ENCODE measurements at places on chromosomes 13 and 19.

DNA sequence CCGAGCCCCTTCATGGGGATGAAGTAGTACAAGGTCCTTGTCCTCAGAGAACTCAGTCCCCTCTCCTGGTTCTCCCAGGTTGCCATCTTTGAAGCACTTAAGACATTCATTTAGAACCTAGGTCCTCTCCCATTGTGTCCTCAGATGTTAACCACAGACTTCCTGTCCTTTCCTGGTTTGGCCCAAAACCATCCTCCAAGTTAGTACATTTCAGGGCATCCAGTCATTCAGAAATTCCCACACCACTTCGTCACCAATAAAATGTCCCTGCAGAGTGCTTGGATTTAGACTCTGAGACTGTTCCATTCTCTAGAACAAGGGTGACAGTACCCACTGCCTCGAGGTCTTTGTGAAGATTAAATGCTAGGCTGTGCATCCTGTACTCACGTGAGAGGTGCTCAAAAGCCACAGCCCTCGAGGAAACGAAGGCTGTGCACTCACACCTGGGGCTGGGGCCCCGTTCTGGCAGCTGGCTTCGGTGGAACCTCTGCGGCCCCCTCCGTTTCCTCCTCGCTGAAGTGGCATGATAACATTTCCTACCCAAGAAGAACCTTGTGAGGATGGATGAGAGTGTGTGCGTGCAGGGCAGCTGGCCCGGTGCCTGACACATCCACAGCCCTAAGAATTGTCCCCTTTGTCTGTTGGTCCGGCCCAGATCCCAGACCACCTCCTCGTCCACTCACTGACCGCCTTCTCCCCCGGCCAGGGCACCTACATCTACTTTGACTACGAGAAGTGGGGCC is 4.7 kb downstream of the LENG1 start:
- DNase-seq = no peak

- no peak for DNase-seq
Observed at GRCh38 chr13:30446126-30446500, 19.6 kb downstream of the HMGB1 start.

DNA sequence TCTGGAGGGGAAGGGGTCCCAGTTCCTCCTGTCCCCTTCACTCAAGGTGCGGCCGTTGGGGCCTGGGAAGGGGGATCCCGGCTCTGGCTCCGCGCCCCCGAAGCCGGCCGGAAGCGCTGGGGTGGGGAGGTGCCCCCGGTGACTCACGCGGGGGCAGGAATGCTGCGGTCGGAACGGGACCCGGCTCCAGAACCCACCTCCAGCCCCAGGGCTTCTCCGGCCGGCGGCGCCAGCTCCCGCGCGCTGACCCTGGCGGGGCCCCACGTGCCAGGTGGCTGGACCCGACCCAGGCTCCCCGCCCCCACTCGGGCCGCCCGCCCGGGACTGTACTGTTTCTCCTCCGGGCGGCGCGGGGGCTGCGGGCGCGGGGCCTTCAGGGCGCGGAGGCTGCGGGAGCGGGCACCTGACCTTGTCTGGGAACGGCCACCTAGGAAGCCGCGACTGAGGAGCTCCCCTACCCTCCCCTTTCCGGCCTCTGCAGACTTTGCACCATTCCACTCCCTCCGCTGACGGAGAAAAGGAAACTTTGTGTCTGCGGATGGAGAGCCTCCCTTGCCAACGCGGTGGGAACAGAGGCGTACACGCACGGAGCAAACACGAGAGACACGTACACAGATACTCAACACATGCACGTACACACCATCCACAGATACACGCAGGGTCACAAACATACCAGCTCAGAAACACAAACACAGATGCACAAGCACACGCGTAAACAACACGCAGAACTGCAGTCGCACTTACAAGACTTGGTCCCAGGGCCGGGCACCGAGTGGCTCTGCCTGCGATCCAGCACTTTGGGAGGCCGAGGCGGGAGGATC is 7.2 kb downstream of the AXL start:
- DNase-seq = peak; percentile 88

- DNase-seq = peak; percentile 75
Observed at GRCh38 chr13:112968380-112968909, 569 bp upstream of the MCF2L start.

GRCh38 chr13:103431856-103432255 is 365.6 kb upstream of the SLC10A2 start:
- DNase-seq = no peak

- no peak for DNase-seq
Observed at GRCh38 chr19:7521551-7522071, 813 bp upstream of the MCOLN1 start.

DNA sequence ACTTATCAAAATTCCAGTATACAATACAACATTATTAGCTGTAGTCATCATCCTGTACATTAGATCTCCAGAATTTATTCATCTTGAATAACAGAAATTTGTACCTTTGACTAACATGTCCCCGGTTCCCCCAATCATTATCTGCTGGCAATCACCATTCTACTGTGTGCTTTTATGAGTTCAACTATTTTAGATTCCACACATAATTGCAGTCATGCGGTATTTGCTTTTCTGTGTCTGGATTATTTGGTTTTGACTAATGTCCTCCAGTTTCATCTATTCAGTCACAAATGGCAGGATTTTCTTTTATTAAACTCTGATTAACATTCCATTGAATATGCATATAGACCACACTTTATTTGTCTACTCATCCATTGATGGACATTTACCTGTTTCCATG is 530.7 kb upstream of the SLITRK1 start:
- no peak for DNase-seq

DNA sequence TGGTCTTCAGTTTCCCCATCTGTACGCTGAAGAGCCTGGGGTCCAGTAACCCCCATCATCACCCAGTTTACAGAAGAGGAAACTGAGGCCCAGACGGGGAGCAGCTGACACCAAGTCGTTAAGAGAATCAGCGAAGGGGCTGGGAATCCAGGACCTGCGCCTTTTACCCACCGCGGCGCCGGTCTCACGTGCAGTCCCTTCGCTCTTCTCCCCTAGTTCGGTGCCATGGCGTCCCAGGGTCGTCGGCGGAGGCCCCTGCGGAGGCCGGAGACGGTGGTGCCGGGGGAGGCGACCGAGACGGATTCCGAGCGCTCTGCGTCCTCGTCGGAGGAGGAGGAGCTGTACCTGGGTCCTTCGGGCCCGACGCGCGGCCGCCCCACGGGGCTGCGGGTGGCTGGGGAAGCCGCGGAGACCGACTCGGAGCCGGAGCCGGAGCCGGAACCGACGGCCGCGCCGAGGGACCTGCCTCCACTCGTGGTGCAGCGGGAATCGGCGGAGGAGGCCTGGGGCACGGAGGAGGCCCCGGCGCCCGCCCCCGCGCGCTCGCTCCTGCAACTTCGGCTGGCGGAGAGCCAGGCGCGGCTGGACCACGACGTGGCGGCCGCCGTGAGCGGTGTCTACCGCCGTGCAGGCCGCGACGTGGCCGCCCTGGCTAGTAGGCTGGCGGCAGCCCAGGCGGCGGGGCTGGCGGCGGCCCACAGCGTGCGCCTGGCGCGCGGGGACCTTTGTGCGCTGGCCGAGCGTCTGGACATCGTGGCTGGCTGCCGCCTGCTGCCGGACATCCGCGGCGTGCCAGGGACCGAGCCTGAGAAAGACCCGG is 698 bp downstream of the BLOC1S3 start:
- DNase-seq = peak; percentile 81
